Calu3 (cell line): ENCODE measurements at places on chromosomes 1 and 21. TPM values are rescaled to one million over a fixed set of nuclear protein-coding genes. Genes with fewer than 3 reads are reported as not detected.

The SPATA45 gene
- 0.80 and 1.1 TPM in 2 replicates for total RNA-seq

The IVL gene
- 1.1 and 1.9 TPM in 2 replicates for total RNA-seq

The PRAMEF7 gene
- total RNA-seq = not detected in 2 replicates

The RAB4A gene
- 66.6 and 78.7 TPM in 2 replicates for total RNA-seq

The MAP3K21 gene
- 22.5 and 33.6 TPM in 2 replicates for total RNA-seq

The FBLIM1 gene
- total RNA-seq = 25.6 and 26.8 TPM in 2 replicates

The SDC3 gene
- 15.0 and 20.5 TPM in 2 replicates for total RNA-seq

The C1orf87 gene
- total RNA-seq = not detected in 2 replicates

The AMY2A gene
- total RNA-seq = not detected in 2 replicates

The CASQ1 gene
- not detected in 2 replicates for total RNA-seq

The UBR4 gene
- total RNA-seq = 123 and 134 TPM in 2 replicates

The DMBX1 gene
- total RNA-seq = 0.88 and 2.3 TPM in 2 replicates

The EPHB2 gene
- total RNA-seq = 15.6 and 19.3 TPM in 2 replicates

The COPA gene
- 195 and 208 TPM in 2 replicates for total RNA-seq

The HHIPL2 gene
- 0.98 and 2.1 TPM in 2 replicates for total RNA-seq

The EXTL1 gene
- total RNA-seq = not detected in 2 replicates

The SLC45A1 gene
- total RNA-seq = 0.73 TPM in 2 replicates

The SPATC1L gene
- 4.4 and 5.5 TPM in 2 replicates for total RNA-seq

The CAPN8 gene
- total RNA-seq = 108 and 158 TPM in 2 replicates

The C1orf141 gene
- not detected in 2 replicates for total RNA-seq

The GORAB gene
- 20.5 and 20.9 TPM in 2 replicates for total RNA-seq

The AMY1B gene
- total RNA-seq = not detected in 2 replicates

The OR2M4 gene
- not detected in 2 replicates for total RNA-seq

The LCE4A gene
- not detected in 2 replicates for total RNA-seq

The TRAPPC3 gene
- total RNA-seq = 70.3 and 71.5 TPM in 2 replicates

The NEK2 gene
- 32.7 and 43.2 TPM in 2 replicates for total RNA-seq

The PSMB2 gene
- 106 and 109 TPM in 2 replicates for total RNA-seq

The RGS13 gene
- not detected in 2 replicates for total RNA-seq
